ENCODE measurements at places on chromosomes 6 and 20. TPM values are rescaled to one million over a fixed set of nuclear protein-coding genes. Genes with fewer than 3 reads are reported as not detected.

Gene PROKR2
- total RNA-seq = not detected

DNA sequence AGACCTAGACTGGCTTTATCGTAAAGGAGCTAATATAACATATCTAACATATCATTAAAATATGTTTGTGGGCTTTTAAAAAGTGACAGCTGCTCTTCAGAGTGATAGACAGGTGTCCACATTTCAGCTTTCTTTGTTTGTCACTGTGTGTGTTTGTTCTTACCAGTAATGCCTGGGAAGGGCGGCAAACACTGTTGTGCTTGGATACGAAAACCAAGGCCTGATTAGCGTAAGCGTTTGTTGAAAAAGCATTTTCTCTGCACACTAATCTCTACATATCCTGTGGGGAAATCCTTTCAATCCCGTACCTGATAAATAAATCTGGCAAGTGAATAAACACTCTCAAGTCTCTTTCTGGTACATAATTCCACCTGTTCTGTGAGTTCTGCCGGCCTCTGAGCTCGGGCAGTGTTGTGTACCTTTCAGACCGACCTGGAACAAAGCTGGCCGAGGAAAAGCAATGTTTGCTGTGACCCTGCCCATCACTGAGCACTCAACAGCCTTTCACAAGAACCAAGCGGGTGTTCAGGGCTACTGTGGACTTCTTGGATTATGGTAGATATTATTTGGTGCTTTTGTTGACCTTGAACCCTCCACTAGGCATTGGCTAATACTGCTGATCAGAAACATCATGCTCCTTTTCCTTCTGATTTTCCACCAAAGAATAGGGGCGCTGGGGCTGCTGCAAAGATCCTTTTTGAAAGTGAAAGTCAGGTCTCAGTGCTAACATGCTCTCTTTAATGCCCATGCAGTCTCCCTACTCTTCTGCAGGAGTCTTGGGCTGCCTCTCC lies 100.4 kb downstream of the CD83 start:
- no peak for DNase-seq

Gene CLVS2
- under 0.01 TPM for total RNA-seq

DNA sequence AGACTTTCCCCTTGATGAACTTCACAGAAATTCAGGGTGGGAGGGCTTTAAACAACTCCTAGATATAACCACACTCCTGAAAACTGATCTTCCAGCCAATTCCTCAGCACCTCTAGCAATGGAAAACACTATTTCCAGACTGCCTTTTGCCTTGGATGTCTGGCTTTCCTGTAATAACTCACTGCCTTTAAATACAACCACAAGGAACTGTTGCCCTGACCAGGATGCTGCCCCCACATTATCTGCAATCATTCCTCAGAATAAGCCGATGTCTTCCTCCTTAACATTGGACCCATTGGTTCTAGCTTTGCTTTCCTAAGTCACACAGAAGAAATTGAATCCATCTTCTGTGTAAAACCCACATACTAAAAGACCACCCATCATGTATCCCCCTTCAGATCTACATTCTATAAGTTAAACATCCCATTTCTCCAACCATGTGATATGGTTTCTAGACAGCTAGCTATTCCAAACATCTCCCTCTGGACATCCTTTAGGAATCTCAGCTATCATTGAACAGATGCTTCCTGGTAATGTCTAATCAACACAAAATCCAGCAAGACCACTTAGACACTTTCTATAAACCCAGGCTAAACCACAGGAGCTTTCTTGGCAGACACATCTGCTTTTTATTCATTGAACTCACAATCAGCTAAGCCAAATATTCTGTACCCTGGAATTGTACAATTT lies 95.9 kb upstream of the KCNQ5 start:
- no peak for DNase-seq

DNA sequence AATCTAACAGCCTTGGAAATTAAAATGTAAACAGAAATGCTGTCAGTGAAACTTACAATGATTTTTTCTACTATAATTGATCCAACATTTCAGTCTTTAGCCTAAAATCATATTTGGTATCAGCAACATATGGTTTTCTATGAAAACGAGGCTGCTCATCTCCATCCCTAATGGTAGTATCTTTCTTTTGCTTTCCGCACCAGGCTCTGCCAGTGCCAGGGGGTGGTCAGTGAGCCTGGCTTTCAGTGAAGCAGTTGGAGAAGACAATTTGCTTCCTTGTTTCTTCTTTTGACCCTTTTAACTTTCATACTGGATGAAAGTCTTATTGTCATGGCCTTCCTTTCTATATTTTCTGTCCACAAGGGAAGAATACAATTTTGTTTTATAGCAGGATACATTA lies 258.4 kb downstream of the ARID1B start:
- DNase-seq = no peak

DNA sequence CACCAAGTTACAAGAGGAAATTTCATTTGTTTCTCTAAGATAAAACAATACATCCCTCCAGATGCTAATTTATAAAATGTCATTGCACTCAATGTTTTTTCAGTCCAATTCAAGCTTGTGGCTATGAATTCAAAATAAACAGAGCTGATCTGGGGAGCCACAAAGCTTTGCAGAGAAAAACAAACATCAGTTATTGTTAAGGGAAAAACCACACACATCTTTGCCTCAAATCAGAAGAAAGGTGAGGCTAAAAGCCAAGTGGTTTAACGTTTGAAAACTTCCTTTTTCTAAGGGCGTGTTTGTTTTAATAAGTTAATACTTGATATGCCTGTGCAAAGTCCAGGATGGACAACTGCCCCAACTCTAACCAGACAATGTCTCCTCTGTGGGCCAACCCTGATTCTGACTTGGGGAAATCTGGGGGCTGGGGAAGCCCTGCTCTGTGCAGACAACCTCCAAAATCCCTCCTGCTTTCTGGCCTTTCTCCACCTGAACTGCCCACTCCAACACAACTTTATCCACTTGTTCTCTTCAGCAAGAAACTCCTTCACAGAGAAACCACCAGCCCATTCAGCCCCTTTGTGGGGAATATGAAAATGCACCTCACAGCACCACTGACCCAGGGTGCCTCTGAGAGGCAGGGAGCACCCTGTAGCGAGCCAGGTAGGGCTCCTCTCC lies 44.6 kb upstream of the NT5E start:
- DNase-seq = no peak

GRCh38 chr6:119170447-119171087 lies 92.1 kb upstream of the FAM184A start:
- no peak for DNase-seq

DNA sequence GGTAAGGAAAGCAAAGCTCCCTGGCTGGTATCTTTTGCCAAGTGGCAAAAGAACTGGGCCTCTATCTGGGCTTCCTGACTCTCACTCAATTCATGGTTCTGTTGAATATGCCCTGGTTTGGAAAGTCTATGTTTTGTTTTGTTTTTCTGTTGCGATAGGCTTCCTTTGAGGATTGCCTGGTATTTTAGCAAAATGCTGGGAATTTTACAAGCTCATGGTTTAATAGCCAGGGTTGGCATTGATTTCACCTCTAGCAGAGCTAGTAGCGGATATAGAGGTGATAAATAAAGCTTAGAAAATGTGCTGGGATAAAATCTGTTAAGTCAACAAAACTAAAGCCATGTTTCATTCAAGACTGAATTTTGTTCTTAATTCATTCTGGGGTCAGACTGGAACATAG lies 109.9 kb downstream of the RNF144B start:
- DNase-seq = no peak

- DNase-seq = no peak
Measured at GRCh38 chr6:134936931-134937330, 13.0 kb downstream of the ALDH8A1 start.

GRCh38 chr6:46502486-46503119 lies 11.4 kb upstream of the RCAN2 start:
- peak; percentile 45 for DNase-seq

DNA sequence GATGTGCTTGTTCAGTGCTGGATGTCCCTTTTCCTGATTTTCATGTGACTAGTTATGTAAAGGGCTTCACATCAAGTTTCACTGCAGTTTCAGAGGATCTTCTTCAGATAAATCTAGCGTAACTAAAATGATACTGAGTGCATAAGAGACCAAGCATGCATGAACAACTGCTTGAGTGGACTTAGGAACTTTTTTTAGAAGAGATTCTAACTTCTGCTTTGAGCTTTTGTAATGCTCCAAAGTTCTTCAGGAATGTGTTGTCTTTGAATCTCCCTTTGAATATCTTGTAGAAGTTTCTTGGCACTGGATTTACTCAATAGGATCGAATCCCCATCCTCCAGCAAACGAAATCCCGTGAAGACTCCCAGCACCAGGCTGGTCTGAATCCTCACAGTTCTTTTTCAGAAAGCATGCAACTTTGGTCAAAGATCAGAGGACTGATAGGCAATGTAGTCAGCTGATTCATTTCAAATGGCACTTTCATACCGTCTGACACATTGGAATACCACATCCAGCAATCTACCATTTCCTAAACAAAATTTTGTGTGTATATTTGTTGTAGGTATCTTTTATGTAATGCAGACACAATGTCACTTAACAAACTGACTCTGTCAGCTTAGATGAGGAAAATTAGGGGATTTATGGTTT lies 33.2 kb downstream of the ENPP1 start:
- no peak for DNase-seq

Gene TMEM244
- total RNA-seq = not detected

DNA sequence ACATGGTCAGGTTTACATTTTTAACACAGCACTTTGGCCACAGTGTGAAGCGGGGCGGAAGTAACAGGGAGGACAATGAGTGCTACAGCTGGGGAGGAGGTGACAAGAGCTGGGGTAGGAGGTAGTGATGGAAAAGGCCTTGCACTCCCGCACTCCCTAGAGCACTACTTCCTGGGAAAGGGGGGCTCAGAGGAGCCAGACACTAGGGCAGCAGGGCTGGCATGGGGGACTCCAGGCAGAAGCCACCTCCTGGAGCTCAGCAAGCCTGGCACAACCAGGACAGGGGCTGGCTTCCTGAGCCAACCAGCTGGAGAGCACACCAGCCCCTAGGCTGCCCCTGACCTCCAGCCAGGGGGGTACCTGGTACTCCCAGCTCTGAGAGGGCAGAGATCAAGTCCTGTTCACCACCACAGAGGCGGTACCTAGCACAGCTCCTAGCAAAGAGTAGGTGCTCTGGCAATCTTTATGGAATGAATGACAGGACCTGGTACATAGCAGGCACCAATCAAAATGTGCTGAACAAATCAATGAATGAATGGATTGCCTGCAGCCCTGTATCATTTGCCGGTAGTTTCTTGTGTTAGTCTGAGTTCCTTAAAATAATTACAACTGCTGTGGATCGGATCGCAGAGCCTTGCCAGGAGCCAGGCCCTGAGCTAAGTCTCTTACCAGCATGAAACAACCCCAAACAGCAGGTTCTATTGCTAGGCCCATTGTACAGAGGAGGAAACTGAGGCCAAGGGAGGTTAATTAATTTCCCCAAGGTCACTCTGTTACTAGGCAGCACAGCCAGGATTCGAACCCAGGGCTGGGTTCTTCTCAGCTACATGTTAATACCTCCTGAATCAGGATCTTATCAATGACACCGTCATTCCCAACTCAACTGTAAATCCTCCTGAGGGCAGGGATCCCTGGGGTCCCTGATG lies 15.5 kb downstream of the NOL4L start:
- no peak for DNase-seq

Gene AURKA
- not detected for total RNA-seq

Gene TRERF1
- 3.8 TPM for total RNA-seq

Gene NOTCH4
- total RNA-seq = 42.5 TPM

Gene BPI
- total RNA-seq = not detected

GRCh38 chr20:48578397-48579098 lies 249.3 kb downstream of the PREX1 start:
- DNase-seq = no peak

DNA sequence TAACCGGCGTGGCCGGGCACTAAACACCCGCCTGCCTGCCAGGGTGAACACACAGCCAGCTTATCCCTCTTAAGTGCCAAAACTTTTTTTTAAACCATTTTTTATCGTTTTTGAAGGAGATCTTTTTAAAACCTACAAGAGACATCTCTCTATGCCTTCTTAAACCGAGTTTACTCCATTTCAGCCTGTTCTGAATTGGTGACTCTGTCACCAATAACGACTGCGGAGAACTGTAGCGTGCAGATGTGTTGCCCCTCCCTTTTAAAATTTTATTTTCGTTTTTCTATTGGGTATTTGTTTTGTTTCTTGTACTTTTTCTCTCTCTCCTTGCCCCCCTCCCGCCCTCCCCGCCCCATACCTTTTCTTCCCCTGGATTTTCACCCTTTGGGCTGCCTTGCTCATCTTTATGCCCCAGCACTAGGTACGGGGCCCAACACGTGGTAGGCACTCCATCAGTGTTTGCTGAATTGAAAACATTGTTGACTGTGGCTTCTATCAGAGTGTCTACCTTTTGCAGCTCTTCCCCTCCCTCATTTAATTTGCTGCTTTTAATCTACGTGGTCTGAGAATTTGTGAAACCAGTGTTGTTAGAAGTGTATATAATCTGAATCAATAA lies 1.5 kb downstream of the ZCCHC3 start:
- DNase-seq = no peak

- DNase-seq = no peak
Measured at GRCh38 chr6:22081709-22082108, 215.1 kb downstream of the PRL start.

GRCh38 chr20:21921251-21921650 lies 215.8 kb downstream of the PAX1 start:
- DNase-seq = no peak

- DNase-seq = no peak
Measured at GRCh38 chr6:14720411-14721102, 525.3 kb upstream of the JARID2 start.

Gene MOG
- total RNA-seq = not detected

Gene CNR1
- total RNA-seq = 6.4 TPM

Gene SIRPB1
- 3.2 TPM for total RNA-seq

Gene WFDC10B
- not detected for total RNA-seq

GRCh38 chr20:40535816-40536215 lies 153.2 kb downstream of the MAFB start:
- no peak for DNase-seq

Gene TGM3
- 0.21 TPM for total RNA-seq

DNA sequence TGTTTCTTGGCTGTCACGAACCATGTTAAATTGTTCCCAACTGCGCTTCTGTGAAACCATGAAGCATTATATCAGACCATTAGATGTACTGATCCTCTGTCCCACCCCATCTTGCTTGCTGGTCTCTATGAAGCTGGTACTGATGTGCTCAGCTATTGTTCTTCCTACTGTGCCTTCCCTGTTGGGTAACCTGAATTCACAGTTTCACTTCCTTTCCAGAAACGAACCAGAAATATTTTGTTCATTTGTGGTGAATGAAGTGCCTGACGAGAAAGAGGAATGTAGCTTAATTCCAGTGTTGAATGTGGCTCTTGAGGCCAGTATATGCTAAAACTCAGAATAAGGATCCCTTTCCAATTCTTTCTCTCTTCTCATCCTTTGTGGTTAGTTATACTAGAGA lies 58.1 kb upstream of the SNAP91 start:
- DNase-seq = no peak

Gene LRP11
- 22.0 TPM for total RNA-seq

- no peak for DNase-seq
Measured at GRCh38 chr6:142883011-142883410, 62.0 kb downstream of the HIVEP2 start.

Gene TFAP2B
- not detected for total RNA-seq

Gene VNN1
- 0.83 TPM for total RNA-seq

GRCh38 chr6:139369568-139370282 lies 4.7 kb downstream of the CITED2 start:
- no peak for DNase-seq

Measured in uterus (tissue), 4 donors.